AG09309 (cell line): ENCODE measurements at places on chromosomes 2 and 18.

DNA sequence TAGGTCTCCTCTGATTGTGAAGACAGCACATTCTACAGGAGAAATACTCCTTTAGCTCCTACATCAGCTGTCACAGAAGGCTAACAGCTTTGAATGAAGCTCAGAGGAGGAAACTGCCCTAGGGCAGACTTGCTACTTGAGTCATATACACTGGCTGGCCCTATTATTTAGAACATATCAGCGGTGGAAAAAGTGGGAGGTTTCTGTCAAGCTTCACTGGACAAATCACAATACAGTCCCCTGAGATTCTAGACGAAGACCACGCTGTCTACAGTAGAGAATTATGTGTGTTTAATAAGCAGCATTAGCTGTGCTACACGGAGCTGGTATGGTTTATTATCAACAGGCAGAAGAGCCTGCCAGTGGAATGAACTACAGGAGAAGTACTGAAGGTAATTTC lies 230.9 kb upstream of the FSIP2 start:
- DNase-seq: no peak

DNA sequence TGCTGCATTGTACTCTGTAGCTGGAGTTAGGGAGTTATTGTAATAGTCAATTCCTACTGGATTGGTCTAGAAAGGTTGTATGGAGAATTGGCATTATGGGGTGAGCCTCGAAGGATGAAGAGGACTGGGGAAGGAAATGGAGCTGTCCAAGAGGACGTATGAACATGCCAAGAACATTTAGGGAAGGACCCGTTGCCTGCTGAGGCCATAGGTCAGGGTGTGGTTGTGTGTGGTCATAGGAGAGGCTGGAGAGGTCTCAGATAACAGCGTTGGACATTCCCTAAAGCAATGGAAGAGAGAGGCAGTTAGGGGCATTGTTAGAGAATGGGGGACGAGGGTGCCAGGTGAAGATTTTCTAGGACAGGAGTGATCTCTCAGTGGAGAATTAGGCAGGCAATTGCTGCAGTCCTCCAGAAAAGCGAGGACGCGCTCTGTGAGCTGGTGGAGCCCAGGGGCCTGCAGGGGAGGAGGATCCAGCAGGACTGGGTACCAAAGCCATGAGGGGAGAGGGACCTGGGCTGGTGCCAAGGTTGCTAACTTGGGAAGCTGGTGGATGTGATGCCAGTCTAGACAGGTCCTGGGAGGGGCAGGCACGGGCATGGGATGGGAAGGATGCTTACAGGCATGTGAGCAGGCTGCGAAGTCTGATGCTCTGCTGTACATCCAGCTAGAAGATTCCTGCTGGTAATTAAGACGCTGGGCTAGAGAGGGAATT lies 9.4 kb upstream of the PSD4 start:
- DNase-seq: no peak

GRCh38 chr2:42164046-42164445 lies 5.1 kb upstream of the EML4 start:
- DNase-seq: no peak

- DNase-seq: no peak
Observed at GRCh38 chr2:62364791-62365528, 141.0 kb downstream of the TMEM17 start.

GRCh38 chr18:8745355-8746014 lies 40.1 kb downstream of the MTCL1 start:
- no peak for DNase-seq

DNA sequence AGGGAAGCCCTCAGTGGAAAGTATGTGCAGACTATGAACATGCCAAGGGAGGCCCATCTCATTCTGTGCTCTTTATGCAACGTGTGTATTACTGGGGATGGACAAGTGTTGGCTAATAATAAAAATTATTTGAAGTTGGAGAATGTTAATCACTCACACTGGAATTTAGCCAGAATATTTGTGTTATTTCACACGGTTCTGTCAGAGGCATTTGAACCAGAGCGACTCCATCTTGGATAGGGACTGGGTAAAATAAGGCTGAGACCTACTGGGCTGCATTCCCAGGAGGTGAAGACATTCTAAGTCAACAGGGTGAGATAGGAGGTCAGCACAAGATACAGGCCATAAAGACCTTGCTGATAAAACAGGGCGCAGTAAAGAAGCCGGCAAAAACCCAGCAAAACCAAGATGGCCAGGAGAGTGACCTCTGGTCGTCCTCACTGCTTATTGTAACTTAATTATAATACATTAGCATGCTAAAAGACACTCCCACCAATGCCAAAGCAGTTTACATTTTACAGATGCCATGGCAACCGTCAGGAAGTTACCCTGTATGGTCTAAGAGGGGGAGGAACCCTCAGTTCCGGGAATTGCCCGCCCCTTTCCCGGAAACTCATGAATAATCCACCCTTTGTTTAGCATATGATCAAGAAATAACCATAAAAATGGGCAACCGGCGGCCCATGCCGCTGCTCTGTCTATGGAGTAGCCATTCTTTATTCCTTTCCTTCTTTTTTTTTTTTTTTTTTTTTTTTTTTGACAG lies 2.6 kb upstream of the FZD5 start:
- no peak for DNase-seq

GRCh38 chr2:26017464-26018183 lies 16.3 kb upstream of the RAB10 start:
- no peak for DNase-seq

- DNase-seq: no peak
Observed at GRCh38 chr2:229869226-229869625, 52.6 kb downstream of the TRIP12 start.

DNA sequence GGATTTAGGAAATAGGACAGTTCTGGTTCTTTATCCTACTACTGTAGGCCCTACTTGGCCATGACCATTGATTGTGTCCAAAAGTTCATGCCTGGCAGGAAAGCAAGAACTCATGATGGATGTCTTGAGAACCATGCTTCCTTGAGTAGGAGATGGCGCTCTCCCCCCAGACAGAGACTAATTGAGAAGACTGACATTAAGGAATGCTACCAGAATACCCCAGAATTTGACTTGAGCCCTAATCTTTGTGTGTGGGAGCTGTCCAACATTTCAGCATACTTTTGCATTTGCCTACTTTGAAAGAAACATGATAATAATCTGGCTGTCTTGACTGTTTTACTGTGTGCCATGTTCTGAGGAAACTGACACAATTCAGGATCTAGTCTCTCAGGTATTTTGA lies 23.3 kb downstream of the MAPRE3 start:
- no peak for DNase-seq

DNA sequence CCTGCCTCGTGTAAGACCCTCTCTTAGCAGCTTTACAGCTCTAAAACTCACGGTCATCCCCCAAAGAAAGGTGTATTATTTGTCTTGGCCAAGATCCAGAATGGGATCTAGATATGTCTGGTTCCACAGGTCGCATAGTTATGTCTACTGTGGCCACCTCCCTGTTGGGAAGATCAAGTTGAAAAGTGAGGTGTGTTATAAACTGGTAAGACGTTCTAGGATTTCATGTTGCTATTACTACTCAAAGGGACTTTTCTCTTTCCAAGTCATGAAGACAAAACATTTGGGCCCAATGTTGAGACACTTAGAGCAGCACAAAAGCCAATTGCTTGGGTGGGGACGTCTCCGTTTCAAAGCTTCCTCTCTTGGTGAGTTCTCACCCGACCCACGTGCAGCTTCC lies 766.0 kb downstream of the RNF144A start:
- no peak for DNase-seq

GRCh38 chr18:56861244-56861643 lies 210.1 kb downstream of the WDR7 start:
- no peak for DNase-seq

GRCh38 chr2:186590350-186590758 lies 498 bp downstream of the ITGAV start:
- no peak for DNase-seq

GRCh38 chr2:141767051-141767450 lies 363.8 kb downstream of the LRP1B start:
- DNase-seq: no peak

GRCh38 chr2:100819370-100820272 lies at the start of gene NPAS2:
Gene NPAS2 (plus strand): TSS chr2:100820139. CDS start chr2:100904755, 84,616 bp downstream.
- DNase-seq: no peak

- peak; percentile 54 for DNase-seq
Observed at GRCh38 chr2:143451642-143452281, 322.5 kb downstream of the ARHGAP15 start.

DNA sequence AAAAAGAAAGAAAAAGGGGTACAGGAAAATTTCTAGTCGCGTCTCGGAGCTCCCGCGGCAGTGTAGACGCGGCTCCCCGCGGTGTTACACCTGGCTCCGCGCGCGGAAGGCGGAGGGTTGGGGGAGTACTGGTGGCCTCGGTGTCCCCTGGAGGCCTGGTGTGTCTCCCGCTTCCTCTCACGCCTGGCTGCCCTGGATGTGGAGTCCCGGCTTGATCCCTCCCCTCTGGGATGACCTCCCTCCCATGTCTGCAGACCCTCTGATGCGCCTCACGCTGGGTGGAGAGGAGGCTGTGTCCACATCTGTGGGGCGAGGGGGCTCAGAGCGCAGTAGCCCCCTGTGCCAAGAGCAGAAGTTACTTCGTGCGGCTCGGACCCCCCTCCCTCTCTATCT lies 1.2 kb downstream of the KIF5C start:
- DNase-seq: no peak

DNA sequence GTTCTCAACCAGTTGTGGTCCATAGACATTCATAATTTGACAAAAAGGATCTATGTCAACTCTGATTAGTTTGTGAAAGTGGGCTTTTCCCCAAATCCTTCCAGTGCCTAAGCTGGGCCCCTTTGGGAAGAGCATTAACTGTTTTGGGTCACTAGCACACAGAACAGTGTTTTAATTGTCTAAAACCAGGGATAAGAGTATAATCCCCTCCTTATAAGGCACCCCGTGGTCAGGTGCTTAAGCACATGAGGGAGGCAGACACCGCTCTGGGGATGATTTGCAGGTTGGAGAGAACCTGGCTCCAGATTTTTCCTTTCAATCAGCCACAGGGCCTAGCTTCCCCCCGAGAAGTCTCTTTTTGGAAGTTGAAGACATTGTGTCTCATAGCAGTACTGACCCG lies 53.6 kb upstream of the RFX8 start:
- no peak for DNase-seq

- no peak for DNase-seq
Observed at GRCh38 chr18:8525692-8526091, 83.5 kb upstream of the RAB12 start.

DNA sequence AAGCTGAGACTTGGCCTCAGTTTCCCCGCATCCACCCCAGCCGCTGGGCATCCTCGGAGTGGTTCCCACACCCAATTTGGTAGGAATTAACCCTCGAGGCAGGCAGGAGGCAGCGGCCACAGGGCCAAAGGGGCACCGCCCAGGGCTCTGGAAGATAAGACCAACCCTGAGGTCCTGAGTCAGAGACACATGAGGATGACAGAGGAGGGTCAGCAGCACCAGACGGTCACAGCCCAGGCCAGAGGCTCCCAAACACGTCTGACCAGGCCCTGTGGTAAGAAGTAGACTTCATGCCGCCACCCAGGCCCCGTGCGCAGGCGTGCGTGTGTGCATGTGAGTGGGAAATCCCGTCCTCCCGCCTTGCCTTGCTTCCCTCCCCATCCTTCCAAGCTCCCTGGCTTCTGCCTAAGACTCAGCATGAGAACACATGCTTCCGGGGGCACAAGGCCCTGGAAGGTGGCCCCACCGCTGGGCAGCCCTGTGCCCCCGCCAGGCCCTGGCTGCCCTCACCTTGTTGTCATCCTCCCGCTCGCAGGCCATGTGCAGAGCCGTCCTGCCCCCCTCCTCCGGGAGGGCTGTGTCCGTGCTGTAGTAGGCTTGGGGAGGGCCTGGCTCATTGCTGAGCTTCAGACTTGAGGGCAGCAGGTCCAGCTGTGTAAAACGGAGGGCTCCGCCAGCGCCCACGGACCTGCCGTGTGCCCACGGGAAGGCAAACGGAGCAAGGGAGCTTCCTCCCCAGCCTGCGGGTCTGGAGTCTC lies 46.3 kb downstream of the ANKMY1 start:
- DNase-seq: no peak

DNA sequence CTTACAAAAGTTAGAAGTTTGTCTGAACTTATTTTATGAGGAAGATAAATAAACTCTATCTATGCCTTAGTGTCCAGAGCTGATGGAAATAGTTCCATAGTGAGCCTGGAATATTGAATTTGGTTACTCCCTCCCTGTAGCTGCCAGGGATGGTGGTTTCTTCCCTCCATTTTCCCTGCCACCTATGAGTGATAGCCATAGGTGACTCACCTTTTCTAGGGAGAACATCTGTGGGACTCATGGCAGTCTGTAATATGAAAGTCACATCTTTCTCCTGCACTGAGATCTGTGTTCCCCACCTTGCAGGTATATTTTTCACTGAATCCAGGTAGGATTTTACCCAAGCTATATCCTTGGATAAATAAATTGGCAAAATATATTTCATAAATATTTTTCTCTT lies 148.8 kb downstream of the TPGS2 start:
- DNase-seq: no peak

DNA sequence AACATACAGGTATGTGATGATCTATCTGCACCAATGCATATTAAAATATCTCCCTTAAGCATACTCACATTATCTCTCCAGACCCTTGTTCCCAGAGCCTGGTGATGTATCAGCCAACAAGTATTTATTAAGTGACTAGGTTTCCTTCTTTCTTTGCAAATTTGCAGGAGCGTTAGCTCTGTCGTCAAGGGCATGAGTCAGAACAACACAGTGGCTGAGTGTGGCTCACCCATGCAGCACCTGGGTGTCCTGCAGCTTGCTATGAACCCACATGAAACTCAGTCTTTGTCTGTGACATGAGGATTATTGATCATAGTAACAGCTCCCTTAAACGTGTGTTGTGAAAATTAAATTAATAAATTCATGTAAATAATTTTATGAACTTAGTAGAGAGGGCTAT lies 96.6 kb downstream of the PIEZO2 start:
- no peak for DNase-seq

DNA sequence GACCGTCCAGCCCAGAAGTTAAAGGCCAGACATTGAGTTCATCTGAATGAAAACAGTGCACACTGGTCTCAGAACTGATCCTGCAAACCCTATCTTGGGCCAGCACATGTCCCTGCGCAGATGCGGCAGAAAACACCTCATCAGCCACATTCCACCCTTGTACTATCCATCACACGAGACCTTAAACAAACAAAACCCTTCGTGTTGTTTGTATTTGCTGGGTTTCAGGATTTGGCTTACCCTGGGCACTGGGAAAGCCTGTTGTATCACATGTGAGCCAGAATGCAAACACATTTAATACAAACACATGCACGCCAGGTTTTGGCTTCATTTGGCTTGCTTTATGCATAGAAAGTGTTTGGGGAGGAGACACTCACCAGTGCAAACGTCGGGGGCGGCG lies 12.5 kb downstream of the WIPF1 start:
- DNase-seq: no peak

DNA sequence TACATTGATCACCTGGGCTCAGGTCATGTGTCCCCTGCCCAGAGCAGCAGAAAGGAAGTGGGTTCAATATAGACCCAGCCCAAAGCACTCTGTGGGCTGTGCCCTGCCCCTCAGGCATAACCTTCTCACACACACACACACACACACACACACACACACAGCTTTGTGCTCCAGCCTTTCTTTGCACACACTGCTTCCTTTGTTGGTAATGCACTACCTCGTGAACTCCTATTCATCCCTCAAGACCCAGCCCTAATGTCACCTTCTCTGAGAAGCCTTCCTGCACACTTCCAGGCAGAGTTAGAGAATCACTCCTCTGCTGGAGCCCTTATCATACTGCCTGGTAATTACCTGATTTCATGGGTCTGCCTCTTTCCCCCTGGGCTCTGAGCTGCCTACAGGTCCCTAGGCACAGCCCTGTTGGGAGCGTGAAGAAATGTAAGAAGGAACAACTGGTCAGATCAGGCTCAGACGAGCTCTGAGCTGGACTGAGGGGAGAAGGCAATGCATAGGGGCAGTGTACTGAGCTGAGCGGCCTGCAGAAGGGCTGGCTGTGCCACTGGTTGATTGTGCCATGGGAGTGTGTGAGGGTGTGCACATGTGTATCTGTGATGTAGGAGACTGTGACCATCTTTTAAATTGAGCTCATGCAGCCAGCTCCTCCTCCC lies 210.3 kb downstream of the GLI2 start:
- no peak for DNase-seq
